EH (cell line): ENCODE measurements at places on chromosomes 6 and 20.

DNA sequence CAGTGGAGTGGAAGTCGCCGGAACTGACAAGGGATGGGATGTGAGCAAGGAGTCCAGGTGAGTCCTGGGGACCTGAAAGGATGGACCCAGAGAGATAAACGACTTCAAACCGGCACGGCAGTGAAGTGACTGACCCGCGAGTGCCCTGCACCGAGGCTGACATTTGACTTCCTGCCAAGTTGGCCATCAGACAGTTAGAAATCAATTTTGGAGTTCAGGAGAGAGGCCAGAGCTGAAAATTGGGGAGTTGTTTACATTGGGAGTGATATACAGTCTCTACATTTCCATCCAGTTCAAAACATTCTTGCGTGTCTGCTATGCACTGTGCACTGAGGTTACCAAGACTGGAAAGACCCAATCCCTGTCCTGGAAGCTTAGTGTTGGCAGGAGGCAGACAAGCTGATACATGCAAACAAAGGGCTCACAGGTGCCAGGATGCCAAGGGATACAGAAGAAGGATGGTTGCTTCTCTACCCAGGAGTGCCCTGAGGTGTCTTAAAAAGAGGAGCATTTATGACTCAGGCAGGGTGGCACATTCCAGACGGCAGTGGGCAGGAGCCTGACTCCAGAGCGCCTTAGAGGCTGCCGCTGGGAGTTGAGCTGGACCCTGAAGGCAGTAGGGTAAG is 186.6 kb downstream of the MTHFD1L start:
- no peak for DNase-seq

GRCh38 chr20:4252005-4252404 is 236.6 kb upstream of the RNF24 start:
- peak; percentile 22 for DNase-seq

DNA sequence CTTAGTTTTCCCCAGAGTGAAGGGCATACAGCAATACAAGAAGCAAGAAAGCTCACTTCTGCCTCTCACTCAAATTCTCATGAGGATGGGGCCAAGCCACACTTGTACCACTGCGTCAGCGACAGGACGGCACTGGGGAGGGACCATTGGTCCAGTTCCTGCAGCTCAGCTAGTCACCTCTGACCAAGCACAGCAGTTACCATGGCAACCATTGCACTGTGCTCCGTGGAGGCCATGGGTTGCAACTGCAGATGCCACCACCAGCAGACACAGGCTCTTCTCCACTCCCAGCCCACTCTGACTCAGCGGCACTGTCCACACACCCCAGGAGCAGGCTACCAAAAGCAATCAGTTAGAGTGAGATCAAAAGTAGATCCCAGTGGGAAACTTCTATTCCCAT is 441.1 kb upstream of the ARID1B start:
- DNase-seq = no peak

DNA sequence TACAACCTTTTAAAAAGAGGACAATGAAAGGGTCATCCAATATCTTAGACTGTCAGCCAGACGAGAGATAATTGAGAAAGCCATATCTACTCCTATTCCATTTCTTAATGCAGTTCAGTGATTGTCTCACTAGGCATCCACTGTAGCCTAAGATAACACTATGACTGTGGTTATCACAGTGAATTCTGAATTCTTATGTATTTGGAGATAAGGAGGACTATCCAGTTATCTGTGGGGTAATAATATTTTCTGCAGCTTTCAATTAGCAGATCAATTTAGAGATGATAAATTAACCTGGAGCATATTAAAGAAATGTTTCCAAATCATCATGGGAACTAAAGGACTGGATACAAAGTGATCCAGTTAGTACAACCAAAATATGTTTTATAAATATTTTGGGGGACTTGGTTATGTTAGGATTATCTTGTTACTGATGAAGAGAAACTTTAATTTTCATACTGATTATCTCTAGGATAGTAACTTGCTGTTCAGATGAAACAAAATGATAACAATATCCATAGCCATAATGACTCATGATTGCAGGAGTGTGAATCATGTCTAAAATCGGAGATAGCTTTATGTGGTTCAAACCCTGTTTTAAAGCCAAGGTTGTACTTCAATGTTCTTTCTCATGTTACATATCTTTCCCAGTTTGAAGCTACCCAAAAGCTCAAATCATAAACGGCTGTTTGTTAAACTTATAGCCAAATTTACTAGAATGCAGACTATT is 1152.0 kb downstream of the HACE1 start:
- DNase-seq = no peak

DNA sequence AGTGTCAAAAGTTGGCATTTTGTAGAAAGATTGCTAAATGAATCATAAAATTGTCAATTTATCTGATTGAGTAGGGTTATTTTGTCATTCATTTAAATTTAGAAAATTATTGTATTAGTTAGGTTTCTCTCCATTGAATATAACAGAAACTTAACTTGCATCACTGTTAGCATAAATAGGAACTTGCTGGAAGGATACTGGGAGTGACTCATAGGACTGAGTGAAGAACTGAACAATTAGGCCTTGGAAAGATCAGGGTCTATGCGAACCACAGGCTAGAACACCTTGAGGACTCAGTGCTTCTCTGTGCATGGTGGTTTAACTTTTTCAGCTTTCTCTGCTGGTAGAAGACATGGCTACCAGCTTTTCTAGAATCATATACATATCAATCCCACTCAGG is 67.7 kb upstream of the IFNGR1 start:
- DNase-seq = no peak

DNA sequence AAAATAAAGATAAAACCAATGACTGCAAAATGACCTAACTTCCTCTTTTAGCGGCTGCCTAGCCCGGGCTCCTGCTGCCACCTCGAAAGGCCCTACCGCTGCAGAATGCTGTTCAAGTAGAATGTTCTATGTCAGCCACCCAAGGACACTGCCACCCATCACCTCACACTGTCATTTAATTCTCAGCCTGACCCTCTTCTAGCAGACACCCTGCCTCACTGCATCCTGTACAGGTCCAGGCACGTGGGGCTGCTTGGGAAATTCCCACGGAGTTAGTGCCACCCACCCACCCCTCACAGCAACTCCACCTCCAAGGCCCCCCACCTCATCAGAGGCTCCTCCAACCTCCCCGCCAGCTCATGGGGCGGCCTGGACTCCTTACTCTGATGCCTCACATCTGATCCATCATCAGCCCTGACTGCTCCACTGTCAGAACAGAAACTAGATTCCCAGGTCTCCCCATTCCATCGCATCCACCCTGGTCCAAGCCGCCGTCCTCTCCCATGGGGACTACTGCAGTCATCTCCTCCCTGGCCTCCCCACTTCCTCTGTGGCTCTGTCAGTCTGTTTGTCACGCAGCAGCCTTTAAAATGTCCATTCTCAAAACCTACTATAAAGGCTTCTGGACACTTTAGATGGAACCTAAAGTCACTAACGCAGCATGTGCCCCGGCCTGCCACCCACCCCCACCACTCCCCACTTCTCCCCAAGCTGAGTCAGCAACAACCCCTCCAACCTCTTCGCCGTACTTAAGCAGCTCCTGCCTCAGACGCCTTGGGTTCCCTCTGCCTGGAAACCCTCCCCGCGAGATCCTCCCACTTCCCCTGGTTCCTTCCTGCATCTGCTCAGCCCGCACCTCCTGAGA is 17.0 kb downstream of the NFATC2 start:
- no peak for DNase-seq
